ENCODE measurements at places on chromosomes 3 and 15.

GRCh38 chr3:69020424-69020823 is 6.9 kb upstream of the EOGT start:
- DNase-seq = no peak

- no peak for DNase-seq
These were observed 434.2 kb downstream of the ZIC1 start for GRCh38 chr3:147843331-147843730.

- DNase-seq = no peak
These were observed 29.8 kb upstream of the PLXNA1 start for GRCh38 chr3:126952983-126953660.

DNA sequence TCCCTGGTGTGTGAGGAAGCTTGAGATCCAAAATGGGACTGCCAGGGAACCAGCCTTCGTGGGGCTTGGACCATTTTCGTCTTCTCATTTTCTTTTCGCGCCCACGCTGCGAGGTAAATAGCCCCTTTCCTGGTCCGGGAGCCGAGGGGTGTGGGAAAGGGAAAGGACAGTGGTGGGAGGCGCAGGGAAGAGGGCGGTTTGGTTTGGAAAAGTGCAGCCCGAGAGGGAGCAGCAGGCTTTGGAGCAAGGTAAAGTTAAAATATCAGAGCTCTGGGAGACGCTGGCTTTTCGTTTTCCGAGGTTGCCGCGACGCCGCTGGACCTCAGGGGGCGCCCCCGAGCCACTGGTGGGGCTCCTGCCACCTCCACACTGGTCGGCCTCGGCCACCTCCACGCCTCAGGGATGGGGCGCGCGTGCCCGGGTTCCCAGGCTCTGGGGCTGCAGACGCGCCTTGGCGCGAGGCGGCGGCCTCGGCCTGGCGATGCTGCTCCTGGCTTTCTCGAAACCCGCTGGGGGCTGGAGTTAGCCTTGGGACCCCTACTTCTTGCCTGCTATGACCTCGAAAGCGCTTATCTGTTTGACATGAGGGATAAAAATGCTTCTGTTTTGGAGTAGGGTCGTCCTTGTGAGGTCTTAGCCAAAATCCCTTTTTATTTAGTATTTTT is 3.2 kb downstream of the PTPRG start:
- no peak for DNase-seq

GRCh38 chr15:41671656-41672648 is 11.7 kb downstream of the MGA start:
- DNase-seq = no peak

Data from GF-D8 (cell line).